CD4-positive, alpha-beta T cell treated with Interleukin-17A for 1 hour (primary cell): ENCODE measurements at places on chromosomes 2 and 18.

DNA sequence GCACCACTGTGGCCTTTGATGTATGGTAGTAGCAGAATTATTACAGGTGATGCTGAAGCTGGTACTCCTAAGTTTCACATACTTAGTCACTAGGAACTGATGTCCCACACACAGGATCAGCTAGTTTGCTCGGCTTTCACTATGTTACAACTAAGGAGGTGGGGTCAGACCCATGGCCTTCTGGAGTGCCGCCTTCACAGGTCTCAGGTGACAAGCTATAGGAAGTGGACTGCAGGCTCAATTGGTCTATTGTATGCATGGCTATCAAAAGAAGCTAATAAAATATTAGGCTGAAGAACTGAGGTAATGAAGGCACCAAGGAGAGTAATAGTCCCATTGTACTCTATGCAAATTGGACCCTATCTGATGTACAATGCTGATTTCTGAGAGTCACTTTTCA lies 170.6 kb downstream of the DLGAP1 start:
- no peak for DNase-seq

DNA sequence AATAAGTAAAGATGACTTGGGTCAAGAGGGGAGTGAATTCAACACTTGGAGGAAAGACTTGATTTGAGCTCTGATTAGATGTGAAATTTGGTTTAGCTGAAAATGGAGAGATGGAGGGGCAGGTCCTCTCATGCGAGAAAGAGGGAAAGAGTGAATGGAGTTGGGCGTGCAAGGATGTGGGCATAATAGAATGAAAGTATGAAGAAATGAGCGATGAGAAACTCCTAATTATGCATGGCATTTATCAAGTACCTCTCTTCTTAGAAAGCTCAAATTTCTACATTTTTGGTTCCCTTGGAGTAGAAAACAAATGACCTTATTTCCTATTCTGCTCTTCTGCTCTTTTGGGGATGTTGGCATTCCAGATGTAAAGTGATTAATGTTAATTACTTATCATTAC lies 161.5 kb downstream of the PHLPP1 start:
- no peak for DNase-seq

GRCh38 chr18:6951336-6952090 lies 166.1 kb downstream of the LAMA1 start:
- no peak for DNase-seq

GRCh38 chr2:11056614-11057013 lies 98.7 kb upstream of the SLC66A3 start:
- DNase-seq: no peak

- no peak for DNase-seq
Measured at GRCh38 chr2:49186050-49186648, 31.8 kb upstream of the FSHR start.

- no peak for DNase-seq
Measured at GRCh38 chr2:95058466-95058988, 33.0 kb downstream of the MAL start.

DNA sequence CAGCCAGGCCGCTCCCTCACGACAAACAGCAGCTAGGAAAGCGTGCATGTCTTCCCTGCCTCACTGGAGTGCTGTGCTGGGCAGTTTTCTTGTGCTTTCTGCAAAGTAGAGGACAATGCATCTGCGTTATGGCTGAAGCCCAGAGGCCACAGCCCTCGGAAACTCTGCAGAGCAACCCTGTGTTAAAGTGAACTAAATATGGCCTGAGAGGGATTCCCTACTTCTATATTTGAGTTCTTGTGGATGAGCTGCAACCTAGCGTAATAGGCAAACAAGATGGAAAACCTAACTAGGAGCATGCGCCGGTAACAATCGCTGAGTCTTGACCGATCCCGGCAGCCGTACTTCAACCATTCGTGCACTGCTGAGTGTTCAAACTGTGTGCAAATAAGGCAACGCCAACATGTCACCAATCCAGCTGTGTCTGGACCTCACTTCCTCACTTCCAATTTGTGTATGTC lies 471.9 kb upstream of the HS6ST1 start:
- no peak for DNase-seq

GRCh38 chr18:76493213-76494161 lies 1.6 kb downstream of the ZNF516 start:
- no peak for DNase-seq

- peak; percentile 12 for DNase-seq
Measured at GRCh38 chr2:176553685-176554100, 284.5 kb downstream of the MTX2 start.

GRCh38 chr2:19033240-19033639 lies 325.2 kb downstream of the OSR1 start:
- DNase-seq: no peak

DNA sequence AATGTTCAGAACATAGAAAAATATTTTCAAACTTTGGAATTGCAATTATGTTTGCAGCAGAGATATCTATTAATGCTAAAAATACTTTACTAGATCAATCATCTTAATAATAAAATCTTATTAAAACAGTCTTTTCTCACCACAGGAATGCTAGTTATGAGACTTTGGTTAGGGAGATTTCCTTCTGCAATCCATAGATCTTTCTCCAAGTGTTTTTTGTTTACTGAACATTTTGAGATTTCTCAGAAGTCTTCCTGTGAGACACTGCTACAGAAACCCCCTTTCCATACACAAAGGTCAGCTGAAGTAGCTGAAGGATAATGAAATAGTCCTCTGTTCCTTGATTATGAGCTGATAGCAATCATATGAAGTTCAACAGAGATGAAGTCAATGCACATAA lies 59.4 kb upstream of the RAPH1 start:
- no peak for DNase-seq

- no peak for DNase-seq
Measured at GRCh38 chr2:126781206-126781605, 117.5 kb upstream of the TEX51 start.

DNA sequence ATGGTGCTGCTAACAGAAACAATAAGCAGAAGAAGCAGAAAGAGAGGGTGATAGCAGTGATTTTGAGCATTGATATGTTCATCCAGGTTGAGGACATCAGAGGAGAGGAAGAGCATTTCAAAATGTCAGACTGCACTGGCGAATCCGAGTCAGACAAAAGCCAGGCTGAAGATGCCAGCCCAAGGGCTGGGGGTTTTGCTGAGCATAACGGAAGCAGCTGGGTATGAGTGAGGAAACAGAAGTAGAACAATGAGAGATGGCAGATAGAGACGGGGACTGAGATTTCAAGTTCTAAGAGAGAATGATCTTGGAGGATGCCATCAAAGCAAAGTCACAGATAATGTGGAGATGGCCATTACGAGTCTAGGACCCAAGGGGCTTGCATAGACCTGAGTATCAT lies 151.2 kb downstream of the RNF144A start:
- DNase-seq: no peak

DNA sequence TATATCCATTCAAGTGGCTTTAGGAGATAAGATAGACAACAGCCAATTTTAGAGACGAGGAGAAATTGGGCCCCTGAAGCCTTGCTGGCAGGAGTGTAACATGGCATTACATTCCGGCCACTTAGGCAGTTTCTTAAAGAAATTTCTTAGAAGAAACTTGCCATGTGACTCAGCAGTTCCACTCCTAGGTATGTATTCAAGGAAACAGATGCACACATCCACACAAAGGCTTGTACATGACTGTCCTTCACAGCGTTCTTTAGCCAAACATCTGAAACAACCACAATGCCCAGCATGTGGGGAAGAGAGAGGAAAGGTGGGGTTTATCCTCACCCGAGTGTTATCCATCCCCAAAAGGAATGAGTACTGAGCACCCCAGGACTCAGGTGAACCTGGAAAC lies 107.1 kb downstream of the NFATC1 start:
- no peak for DNase-seq

- DNase-seq: no peak
Measured at GRCh38 chr2:158755310-158756087, 39.6 kb upstream of the DAPL1 start.

DNA sequence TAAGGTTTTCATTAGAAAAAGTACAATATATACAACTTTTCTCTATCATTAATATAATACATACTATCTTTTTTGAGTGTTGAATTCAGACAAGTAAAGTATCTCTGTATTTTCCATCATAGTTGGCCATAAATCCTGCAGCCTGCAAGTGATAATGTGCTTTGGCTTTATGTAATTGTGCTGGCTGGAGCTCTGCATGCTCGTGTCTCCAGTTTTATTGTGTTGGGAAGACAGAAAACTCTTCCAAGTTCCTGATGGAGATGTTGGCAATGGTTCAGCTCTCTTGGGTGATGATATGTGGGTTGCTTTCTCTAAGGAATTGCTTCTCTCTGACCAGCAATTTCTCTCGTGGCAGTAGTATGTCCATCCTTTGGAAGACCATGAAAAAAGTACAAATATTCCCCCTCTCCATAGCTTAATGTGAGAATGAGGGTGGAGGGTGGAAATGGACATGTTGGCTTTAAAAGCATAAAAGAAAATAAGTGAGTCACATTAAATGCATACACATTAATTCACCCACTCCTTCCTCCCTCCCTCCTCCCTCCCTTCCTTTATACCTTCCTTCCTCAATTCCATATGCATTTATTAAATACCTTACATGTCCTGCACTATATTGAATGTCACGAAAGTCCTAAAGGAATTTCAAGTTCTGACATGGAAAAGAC lies 344.2 kb downstream of the MTX2 start:
- DNase-seq: no peak

- DNase-seq: no peak
Measured at GRCh38 chr2:217086038-217086522, 226.2 kb upstream of the TNP1 start.

- no peak for DNase-seq
Measured at GRCh38 chr2:51758081-51758480, 726.1 kb upstream of the NRXN1 start.

- no peak for DNase-seq
Measured at GRCh38 chr2:241180495-241180894, 8.0 kb upstream of the ANO7 start.

GRCh38 chr2:235131334-235132305 lies 179.8 kb downstream of the SH3BP4 start:
- no peak for DNase-seq

GRCh38 chr2:9782197-9782719 lies 61.0 kb upstream of the TAF1B start:
- DNase-seq: peak; percentile 92

- DNase-seq: no peak
Measured at GRCh38 chr2:85522090-85522647, 16.8 kb upstream of the MAT2A start.

- no peak for DNase-seq
Measured at GRCh38 chr2:219522111-219523030, 8.1 kb downstream of the ASIC4 start.

DNA sequence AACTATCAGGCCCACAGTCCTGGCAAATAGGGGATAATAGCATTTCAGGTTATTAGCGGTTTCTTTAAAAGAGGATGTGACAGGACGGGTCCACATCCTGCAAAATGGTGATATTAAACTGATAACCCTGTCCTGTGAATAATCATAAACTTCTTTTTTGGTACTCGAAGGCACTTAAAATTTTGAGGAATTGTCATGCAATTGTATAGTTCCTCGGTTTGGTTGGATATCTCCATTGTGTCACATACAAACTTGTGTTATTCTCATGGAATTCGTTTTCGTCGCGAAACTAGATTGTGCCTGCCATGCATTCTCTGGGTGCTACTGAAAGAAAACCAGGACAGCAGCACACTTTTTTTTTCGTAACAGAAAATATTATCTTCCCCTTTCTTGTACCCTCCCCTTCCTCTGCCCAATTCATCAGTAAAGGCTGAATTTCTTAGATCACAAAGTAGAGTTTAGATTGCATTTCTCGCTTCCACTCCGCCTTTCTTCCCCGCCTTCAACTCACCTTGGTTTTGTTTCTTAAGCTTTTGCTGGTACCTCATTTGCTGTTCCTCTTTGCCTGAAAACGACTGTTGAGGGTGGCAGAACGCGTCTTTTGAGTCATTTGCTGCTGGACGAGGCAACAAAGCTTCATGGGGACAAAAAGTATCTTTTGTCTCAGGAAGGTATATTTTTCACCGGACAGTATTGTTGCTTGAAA lies 1.3 kb downstream of the CERS6 start:
- DNase-seq: no peak

GRCh38 chr2:46717344-46718121 lies 198.1 kb downstream of the MCFD2 start:
- DNase-seq: no peak

DNA sequence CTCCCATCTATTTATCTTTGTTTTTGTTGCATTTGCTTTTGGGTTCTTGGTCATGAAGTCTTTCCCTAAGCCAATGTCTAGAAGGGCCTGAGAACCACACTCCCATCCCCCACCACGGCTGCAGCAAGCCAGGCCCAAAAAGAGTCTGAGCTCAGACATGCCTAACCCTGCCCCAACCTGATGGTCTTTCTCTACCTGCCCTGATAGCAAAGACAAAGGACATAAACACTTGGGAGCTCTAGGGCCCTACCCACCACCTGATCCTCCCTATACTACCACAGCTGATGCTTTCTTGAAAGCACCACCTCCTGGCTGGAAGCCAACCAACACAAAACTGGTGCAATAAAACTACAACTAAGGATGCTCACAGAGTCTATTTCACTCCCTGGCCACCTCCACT lies 233.4 kb downstream of the WDR7 start:
- DNase-seq: no peak

DNA sequence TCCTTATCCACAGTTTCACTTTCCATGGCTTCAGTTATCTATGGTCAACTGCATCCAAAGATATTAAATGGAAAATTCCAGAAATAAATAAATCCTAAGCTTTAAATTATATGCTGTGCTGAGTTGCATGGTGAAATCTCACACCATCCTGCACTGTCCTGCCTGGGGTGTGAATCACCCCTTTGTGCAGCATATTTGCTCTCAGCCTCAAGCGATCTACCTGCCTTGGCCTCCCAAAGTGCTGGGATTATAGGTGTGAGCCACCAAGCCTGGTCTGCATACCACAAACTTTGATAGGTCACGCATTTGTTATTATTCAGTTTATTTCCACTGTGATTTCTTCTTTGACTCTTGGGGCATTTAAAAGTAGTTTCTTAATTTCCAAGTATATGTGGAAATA lies 117.2 kb downstream of the SPIRE1 start:
- DNase-seq: no peak

DNA sequence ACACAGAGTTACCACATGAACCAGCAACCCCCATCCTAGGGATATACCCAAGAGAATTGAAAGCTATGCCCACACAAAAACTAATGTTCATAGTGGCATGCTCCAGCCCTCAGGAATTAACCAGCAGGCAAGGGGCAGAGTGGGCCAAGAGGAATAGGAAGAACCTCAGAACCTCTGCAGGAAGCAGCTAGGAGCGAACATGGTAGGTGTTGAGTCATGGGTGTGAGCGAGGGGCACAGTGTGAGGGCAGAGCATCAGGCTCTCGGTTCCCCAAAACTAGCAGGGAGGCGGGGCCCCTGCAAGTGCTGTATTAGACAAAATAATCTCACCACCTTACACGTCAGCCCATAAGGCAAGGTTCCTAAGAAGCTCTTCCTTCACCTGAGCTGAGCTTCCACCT lies 5.6 kb upstream of the RUFY4 start:
- peak; percentile 18 for DNase-seq

GRCh38 chr18:37661061-37661460 lies 95.5 kb upstream of the CELF4 start:
- no peak for DNase-seq

GRCh38 chr2:208122248-208122647 lies 2.1 kb downstream of the CRYGD start:
- no peak for DNase-seq

- no peak for DNase-seq
Measured at GRCh38 chr2:62934517-62934916, 116.1 kb upstream of the OTX1 start.
